Upper lobe of left lung (tissue), 6 donors: ENCODE measurements at places on chromosomes 7 and 10. TPM values are rescaled to one million over a fixed set of nuclear protein-coding genes. Genes with fewer than 3 reads are reported as not detected.
A peak's percentile ranks its signal among the peaks of the same experiment; 100 is the strongest.

The SPDYE1 gene
- not detected for total RNA-seq

The TBC1D12 gene
- 25.0 TPM for total RNA-seq

The XRCC2 gene
- 0.76 TPM for total RNA-seq

The TIMM23 gene
- total RNA-seq: 33.0 TPM

The ERVW-1 gene
- not detected for total RNA-seq

The LRRC18 gene
- 0.43 TPM for total RNA-seq

The TMEM176B gene
- 24.0 TPM for total RNA-seq

GRCh38 chr7:37365405-37365804 lies 83.3 kb downstream of the ELMO1 start:
- DNase-seq: no peak

- peak; percentile 23 for DNase-seq
These were observed 233.8 kb downstream of the KCNMA1 start for GRCh38 chr10:77403761-77404160.

DNA sequence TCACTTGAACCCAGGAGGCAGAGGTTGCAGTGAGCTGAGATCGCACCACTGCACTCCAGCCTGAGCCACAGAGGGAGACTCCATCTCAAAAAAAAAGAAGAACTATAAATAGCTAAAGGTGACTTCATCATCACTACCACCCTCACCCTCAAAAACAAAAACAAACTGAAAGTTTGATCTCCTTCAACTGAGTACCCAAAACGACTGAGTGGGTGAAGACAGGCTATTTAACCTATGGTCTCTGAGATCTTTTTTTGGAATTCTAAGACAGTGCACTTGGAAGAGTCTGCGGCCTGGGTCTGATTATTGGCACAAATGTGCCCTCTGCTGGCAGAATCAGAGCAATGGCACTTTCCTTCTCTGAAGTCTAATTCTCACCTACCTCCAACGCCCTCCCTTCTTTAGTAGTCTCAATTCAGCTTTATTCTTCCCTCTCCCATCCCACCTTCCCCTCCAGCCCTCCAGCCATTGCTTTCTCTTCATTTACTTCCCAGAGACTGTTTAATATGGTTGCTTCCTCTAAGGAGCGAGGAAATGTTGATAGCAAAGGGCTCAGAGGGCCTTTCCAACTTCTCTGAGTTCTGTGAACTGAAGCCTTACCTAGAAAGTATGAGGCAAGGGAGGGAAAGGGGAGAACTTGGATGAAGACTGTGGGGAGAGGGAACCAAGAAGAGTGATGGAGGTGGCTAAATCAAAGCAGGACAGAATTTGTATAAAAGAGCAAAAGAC lies 2.9 kb upstream of the MYOZ1 start:
- DNase-seq: peak; percentile 43

- DNase-seq: no peak
These were observed 80.5 kb downstream of the RBM33 start for GRCh38 chr7:155725006-155725355.

GRCh38 chr10:118978316-118978997 lies 51.1 kb upstream of the NANOS1 start:
- DNase-seq: no peak

DNA sequence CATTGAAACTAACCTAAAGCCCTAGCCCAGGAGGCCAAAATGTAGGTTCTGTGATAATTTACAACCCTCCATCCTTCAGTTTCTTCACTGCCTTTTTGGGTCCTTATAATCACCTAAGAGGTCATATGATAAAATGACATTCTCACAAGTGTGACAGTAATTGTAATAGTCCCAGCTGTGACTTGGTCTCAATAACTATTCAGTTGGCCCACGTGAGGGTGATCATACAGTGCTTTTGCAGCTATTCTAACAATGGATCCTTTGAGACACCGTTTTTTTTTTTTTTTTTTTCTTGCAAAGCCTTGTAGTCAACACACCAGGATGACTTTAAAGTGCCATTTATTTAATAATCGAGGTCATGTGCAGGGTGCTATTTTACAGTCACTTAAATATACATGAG lies 760.0 kb downstream of the PHTF2 start:
- DNase-seq: no peak

- DNase-seq: no peak
These were observed 38.7 kb downstream of the GNA12 start for GRCh38 chr7:2805213-2805944.

GRCh38 chr7:44962483-44963251 lies 16.1 kb downstream of the MYO1G start:
- no peak for DNase-seq
